ENCODE measurements at places on chromosomes 2 and 18. TPM values are rescaled to one million over a fixed set of nuclear protein-coding genes. Genes with fewer than 3 reads are reported as not detected.

The HRH4 gene
- polyA plus RNA-seq: not detected

The AOX1 gene
- polyA plus RNA-seq: 6.9 TPM

The MPP4 gene
- not detected for polyA plus RNA-seq

The EVX2 gene
- not detected for polyA plus RNA-seq

The TXNDC2 gene
- polyA plus RNA-seq: not detected

The CYS1 gene
- 14.7 TPM for polyA plus RNA-seq

The TMEM237 gene
- polyA plus RNA-seq: 20.0 TPM

The SERPINB13 gene
- polyA plus RNA-seq: not detected

The ADD2 gene
- polyA plus RNA-seq: 0.15 TPM

The CAPG gene
- polyA plus RNA-seq: 103 TPM

The CAPN10 gene
- polyA plus RNA-seq: 66.9 TPM

The DSC1 gene
- not detected for polyA plus RNA-seq

The TWSG1 gene
- polyA plus RNA-seq: 51.7 TPM

The CFAP221 gene
- polyA plus RNA-seq: not detected

The GPR75 gene
- 0.90 TPM for polyA plus RNA-seq

The INHA gene
- 3.6 TPM for polyA plus RNA-seq

The DYSF gene
- polyA plus RNA-seq: 3.1 TPM

The CPS1 gene
- 9.0 TPM for polyA plus RNA-seq

The ZNF516 gene
- 2.0 TPM for polyA plus RNA-seq

The CNOT11 gene
- 12.8 TPM for polyA plus RNA-seq

The SIX2 gene
- polyA plus RNA-seq: 3.4 TPM

The SRD5A2 gene
- polyA plus RNA-seq: not detected

The DCDC2C gene
- 2.4 TPM for polyA plus RNA-seq

The ANKRD30BL gene
- polyA plus RNA-seq: not detected

The REG3G gene
- polyA plus RNA-seq: 0.13 TPM

The SCN7A gene
- polyA plus RNA-seq: under 0.01 TPM

The PLEKHB2 gene
- 31.3 TPM for polyA plus RNA-seq

The CCDC141 gene
- polyA plus RNA-seq: 0.13 TPM

The GLI2 gene
- polyA plus RNA-seq: 1.9 TPM

The GMCL1 gene
- 13.3 TPM for polyA plus RNA-seq

The ALPI gene
- polyA plus RNA-seq: 19.9 TPM

The PLGLB2 gene
- not detected for polyA plus RNA-seq

The ADCYAP1 gene
- polyA plus RNA-seq: not detected

The PPIL3 gene
- 39.2 TPM for polyA plus RNA-seq

The CDH19 gene
- 0.38 TPM for polyA plus RNA-seq

The EIF2B4 gene
- polyA plus RNA-seq: 36.3 TPM

The SLC9A4 gene
- polyA plus RNA-seq: not detected

The TEX44 gene
- polyA plus RNA-seq: not detected

The TBR1 gene
- not detected for polyA plus RNA-seq

The CDH20 gene
- 0.10 TPM for polyA plus RNA-seq

The ALMS1 gene
- 8.3 TPM for polyA plus RNA-seq

The GPBAR1 gene
- polyA plus RNA-seq: 3.1 TPM

The C1QL2 gene
- polyA plus RNA-seq: not detected

The SERPINB11 gene
- polyA plus RNA-seq: not detected

The KCNIP3 gene
- polyA plus RNA-seq: 2.9 TPM

The PPP1R1C gene
- 0.54 TPM for polyA plus RNA-seq

The PTRHD1 gene
- polyA plus RNA-seq: 19.2 TPM

The POTEI gene
- not detected for polyA plus RNA-seq

The OTOS gene
- polyA plus RNA-seq: not detected

The LYG1 gene
- 0.88 TPM for polyA plus RNA-seq

The PTGR3 gene
- polyA plus RNA-seq: 9.4 TPM

The CDCA7 gene
- polyA plus RNA-seq: 0.10 TPM

The AFG3L2 gene
- polyA plus RNA-seq: 25.2 TPM

The MOB4 gene
- polyA plus RNA-seq: 24.0 TPM

All from aorta (tissue), 5 donors.